CD4-positive, alpha-beta T cell treated with Interleukin-1 beta for 1 hour (primary cell): ENCODE measurements at places on chromosomes 2 and 18.

DNA sequence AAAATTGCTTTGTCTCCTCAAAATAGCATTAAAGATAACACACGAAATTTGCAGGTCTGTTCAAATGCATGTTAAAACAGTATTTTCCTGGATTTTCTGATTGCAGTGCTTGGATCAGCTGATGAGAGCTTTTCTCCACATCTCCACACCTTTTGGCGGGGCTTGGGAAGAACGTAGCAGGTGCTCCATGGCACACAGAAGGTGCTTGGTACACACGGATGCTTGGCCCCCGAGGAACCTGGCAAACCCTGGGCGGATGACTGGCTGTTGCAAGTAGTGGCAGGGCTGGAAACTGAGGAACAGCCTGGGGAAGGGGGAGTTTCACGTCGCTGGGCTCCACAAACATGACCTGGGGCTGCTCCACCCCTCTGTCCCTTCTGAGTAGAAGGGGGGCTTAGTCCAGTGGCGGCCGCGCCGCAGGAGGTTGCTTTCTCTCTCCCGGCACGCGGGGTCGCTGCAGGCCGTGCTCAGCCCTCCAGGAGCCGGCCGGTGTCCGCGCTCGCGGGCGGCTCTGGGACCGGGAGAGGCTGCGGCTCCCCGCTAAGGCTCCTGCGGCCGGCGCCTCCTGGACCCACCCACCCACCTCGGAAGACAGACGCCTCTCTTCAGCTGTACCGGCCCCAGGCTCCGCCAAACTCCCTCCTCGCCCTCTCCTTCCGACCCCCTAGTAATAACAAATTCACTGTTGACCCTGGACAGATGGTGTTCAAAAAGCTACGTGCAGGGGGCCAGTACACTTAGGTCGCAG is 69.3 kb downstream of the MARCO start:
- no peak for DNase-seq

GRCh38 chr2:112750560-112750843 is 13.9 kb downstream of the CKAP2L start:
- DNase-seq, result no peak

GRCh38 chr2:2714408-2714807 is 383.3 kb upstream of the MYT1L start:
- DNase-seq, result peak; percentile 9

- DNase-seq, result no peak
Observed at GRCh38 chr2:25480561-25480960, 138.8 kb upstream of the DNMT3A start.

DNA sequence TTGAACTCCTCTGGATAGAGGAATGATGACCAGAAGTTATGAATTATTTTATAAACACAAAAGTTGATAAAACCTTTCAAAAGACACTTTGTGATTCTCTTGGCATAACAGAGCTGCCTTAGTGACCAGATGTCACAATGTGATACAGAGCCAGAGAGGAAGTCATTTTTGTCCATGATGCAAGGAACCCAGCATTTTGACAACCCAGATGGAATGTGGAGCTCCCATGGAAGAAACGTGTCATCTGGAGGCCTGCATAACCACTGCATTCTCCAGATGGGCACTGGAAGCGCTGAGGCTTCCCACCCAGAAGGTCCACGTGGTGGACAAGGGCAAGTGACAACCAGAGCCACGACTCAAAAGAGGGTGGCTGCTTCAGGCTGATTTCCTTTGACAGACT is 30.1 kb downstream of the HRH4 start:
- DNase-seq, result no peak

DNA sequence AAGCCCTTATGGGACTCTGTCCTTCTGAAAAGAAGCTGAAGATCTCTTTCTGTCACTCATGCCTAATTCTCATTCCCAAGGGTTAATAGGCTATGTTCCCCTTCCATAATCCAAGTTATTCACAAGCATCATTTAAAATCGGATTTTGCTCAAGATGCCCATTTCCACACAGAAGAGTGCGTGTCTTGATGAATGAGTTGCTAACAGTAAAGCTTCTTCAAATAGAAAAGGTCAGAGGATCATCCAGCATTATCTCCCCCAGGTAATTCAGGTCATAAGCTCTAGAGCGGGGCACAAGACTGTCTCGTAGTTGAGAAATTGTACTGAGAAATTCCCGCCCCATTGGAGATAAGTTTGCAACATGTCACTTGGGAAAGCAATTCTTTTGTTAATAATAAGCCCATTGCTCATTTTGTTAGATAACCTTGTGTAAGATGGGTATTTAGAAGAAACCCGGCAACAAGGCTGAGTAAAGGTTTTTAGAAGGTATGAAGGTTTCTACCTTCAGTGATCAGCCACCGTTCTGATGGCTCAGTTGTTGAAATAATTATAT is 290.7 kb upstream of the EPAS1 start:
- DNase-seq, result no peak

DNA sequence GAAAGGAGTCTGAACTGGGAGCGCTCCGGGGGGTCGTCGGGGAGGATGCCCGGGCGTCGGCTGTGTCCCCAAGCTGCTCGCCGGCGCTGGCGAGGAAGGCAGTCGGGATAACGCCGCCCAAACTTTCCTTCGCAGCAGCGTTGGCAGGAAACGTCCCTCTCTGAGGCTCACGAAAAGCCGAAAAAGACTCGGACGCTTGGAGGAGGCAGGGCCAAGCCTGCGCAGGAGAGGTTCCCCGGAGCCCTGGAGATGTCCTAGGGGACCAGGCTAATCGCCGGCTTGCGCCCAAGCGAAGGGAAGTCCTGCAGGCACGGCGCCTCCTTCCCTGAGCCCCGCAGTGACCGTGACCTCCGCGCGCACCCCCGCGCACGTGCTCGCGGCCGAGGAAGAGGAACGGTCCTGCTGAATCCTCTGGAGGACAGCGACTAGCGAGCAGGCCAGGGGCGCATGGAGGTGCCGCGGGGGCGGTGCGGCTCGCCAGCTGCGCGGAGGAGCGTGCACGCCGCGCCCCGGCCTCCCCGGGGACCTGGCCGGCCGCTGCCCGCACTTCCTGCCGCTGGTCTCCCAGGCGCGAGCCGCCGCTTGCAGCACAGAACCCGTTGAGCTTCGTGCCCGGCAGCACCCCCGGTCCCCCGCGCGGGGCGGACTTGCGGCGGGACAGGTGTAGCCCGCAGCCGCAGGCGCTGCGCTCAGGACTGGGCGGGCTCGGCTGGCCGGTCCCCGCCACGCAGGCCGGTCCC is at the start of gene SH3RF3:
TSS of gene SH3RF3 (plus strand) at position 590 of the 740 bp plus-strand sequence.
- peak; percentile 12 for DNase-seq

- no peak for DNase-seq
Observed at GRCh38 chr2:60500861-60501260, 52.6 kb downstream of the BCL11A start.

DNA sequence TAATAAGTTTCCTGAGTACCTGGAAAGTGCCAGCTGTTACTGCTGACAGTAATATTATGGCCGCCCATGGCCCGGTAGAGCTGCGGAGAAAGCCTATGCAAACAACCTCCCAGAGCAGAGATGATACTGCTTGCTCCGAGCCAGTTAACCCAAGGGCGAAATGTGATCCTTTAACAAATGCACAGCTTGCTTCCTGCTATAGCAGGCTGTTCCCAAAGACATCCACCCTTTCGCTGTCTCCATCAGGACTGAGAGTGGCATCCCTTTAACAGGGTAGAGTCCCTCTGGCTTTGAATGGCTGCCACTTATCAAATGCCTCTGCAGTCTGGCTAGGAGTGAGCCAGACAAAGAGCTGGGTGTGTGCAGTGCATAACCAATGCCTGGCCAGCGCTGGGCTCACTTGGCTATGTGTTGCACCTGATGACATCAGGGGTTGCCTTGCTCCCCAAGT is 69.7 kb upstream of the DAPL1 start:
- no peak for DNase-seq

DNA sequence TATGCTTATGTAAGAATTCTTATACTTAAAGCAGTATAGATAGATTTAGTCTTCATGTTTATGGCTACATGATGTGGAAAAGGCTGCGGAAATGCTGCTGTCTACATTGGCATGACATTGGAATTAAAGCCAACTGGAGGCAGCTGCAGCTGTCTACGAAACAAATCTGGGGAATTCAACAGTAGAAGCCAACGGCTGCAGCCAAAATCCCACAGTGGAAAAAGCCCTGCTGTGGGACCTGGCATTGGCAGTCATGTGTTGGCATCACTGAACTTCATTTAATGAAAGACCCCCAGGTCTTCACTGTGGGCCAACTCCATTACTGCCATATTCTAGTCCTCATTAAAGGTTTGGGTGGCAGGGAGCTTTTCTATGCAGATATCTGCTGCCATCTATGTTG is 223.6 kb downstream of the SLC8A1 start:
- no peak for DNase-seq

DNA sequence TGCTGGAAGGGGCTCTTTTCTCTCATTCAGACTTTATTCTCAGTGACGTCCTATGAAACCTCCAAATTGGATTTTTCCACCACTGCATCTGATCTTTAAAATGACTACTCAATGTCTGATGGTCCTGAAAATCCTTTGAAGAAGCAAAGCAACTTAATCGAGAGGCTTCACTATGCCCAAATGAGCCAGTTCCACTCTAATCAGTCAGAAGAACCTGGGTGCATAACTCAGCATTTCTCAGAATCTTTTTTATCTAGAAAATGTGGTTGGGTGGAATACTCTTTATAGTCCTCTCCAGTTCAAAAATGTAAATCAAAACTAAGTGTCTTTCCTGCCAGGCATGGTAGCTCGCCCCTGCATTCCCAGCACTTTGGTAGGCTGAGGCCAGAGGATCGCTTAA is 60.7 kb downstream of the PRELID3A start:
- no peak for DNase-seq

GRCh38 chr2:230682546-230682945 is 30.1 kb upstream of the CAB39 start:
- DNase-seq, result no peak

DNA sequence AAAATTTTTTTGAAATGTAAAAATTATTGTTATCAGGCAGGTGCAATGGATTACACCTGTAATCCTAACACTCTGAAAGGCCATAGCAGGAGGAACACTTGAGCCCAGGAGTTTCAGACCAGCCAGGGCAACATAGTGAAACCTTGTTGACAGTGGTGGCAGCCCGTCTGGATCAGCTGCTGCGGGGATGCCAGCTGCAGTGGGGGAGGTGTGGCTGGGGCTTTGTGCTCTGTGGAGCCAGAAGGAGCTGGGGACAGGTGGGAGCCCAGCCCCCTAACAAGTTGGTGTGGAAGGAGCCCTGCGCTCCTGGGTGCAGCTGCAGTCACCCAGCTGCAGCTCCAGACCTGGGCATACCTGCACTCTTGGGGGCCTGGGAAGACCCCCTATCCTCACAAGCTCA is 182.4 kb upstream of the MC4R start:
- no peak for DNase-seq

DNA sequence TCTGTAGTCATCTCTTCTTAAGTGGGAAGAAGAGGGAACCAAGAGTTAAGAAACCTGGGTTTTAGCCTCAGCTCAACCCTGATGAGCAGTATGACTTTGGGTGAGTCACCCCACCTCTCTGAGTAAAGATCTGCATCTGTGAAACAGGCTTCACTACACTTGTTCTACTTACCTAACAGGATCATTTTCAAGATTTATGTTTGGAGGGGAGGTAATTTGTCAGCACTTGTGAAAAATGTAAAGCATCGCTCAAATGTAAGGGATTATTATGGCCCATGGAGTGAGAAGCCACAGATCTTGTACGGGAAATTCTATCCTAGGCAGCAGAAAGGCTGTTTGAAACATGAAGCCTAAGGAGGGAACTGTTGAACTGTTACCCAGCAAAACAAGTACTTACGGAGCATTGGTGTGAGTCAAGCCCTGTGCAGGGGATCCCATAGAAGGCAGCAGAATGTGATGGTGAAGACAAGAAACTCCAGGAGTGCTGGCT is 160.6 kb downstream of the PRKCE start:
- no peak for DNase-seq

DNA sequence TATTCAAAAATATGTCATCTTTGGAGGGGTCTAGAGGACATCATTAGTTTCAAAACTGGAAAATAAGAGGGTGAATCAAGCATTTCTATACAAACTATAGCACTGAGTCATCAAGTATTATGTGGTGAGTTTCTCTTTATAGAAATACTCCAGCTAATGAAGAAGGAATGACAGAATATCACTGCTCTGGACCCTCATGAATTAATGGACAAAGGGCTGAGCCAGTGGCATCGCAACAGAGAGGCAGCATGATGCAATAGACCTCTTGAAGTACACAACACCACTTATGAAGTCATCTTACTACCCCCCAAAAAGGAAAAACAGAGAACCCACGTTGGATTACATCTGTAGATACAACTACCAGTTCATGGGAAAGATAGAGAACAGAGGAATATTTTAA is 27.4 kb upstream of the EIF2AK3 start:
- no peak for DNase-seq

- DNase-seq, result no peak
Observed at GRCh38 chr2:207132019-207132418, 33.7 kb downstream of the KLF7 start.

DNA sequence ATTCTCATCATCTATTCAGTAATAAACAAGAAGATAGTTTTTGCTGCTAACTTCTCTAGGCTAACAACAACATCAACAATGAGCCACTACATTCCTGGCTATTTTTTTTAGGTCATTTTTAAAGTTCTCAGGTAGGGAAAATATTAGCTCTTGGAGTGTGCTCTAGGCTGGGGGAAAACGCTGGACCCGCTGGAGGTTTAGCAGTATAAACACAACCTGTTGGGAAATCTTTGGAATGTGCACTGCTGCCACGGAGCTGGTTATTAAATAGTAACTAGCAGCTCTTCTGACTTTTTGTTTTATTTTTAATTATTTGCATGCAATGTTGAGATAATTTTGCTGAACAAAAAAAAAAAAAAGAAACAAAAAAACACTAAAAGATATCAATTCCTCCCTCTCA is 892.1 kb upstream of the ACVR2A start:
- DNase-seq, result no peak

- DNase-seq, result no peak
Observed at GRCh38 chr2:208013285-208014178, 11.8 kb downstream of the PLEKHM3 start.

- DNase-seq, result no peak
Observed at GRCh38 chr18:24052053-24052452, 37.5 kb downstream of the TTC39C start.

DNA sequence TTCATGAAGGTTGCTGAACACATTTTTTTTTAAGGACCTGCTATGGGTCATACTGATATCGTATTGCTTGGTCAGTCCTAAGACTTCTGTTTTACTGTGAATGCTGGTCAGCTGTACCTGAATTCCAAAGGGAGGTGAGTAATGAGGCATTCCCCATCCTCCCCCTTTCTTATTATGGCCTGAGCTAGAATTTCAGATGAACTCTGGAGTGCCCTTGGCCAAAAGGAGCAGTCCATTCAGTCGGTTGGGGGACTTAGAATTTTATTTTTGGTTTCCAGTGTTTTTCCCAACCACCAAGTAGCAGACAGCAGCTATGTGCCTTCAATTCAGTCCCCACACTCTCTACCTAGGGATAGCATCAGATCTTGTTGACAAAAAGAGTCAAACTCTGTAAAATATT is 26.9 kb upstream of the PDCL3 start:
- no peak for DNase-seq

- DNase-seq, result no peak
Observed at GRCh38 chr18:25175558-25176517, 176.1 kb downstream of the ZNF521 start.

GRCh38 chr2:98669675-98670074 is 61.3 kb downstream of the MGAT4A start:
- DNase-seq, result no peak
